ENCODE measurements at places on chromosomes 4 and X.

DNA sequence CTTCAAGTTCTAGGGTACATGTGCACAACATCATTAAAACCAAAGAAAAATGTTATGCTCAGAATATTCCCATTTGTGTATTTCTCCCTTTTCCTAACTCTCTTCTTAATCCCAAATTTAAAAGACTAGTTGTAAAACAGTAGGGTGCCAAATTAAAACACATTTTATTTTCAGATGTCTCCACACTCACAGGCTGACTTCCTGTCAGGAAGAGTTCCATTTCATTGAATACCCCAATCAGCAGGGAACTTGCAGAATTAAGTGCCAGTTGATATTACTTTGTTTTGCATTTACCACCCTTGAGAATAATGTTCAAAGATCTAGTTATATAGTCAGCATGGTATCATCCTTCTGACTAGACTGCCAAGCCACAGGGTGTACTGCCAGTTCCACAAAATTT is 207.9 kb downstream of the MAB21L2 start:
- DNase-seq: no peak

DNA sequence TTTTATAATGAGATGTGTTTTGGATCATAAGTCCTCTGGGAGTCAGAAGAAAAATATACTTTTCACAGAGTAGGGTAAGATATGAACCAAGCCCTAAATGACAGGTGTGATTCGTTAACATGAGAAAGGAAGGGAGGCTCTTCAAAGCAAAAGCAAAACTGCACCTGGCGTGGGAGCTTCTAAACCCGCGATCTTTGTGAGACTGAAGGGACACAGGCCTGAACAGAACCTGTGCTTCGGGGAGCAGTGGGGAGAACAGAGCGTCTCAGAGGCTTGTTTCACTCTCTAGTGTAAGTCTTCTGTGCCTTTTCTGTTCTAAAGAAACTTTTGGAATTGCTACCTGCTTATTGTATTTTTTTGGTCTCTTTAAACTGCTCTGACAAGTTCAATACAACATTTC is 30.2 kb upstream of the CYP4V2 start:
- no peak for DNase-seq

GRCh38 chr4:143587703-143588102 is 74.2 kb downstream of the SMARCA5 start:
- DNase-seq: no peak

DNA sequence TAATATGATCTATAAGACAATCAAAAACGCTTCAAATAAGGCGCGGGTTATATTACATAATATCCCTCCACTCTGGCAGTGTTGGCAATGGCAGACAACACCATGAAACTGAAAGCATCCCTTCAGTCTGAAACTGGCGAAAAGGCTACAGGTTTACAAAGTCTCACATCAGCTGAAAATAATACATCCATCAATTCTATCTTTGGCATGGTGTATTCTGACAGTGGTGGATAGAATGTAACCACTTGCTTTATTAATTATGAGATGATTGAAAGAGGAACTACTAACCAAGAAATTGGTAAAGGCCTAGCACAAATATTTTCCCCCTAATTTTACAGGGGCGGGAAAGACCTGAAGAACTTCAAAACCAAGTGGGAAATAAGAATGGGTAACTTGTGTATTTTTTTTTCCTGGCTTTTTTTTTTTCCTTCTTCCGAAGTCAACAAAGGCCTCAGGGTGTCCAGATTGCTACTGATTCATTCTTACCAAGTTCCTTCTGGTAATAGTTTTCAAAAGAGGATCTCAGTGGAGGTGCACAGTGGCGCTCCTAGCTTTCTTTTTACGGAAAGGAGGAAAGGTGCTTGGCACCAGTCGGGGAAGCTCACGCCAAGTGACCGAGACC is 728 bp downstream of the UBA6 start:
- no peak for DNase-seq

DNA sequence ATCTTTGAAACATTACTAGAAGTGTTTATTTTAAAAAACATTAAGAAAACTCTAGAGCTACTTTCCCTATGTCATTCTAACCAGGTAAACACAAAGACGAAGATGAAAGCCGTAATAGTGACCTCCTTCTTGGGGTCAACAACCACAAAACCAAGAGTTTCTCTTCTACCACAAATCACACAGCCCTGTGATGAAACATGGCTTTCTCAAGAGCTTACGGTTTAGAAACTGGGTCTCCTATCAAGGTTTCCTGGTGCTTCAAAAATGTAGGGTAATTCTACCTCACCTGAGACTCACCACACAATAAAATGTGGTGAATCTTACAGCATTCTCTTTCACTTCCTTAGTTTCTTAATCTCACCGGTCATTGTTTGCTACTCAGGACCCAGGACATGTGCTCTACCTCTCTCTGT is 50.9 kb downstream of the CORIN start:
- DNase-seq: no peak

GRCh38 chrX:1554469-1555210 is 17.7 kb upstream of the P2RY8 start:
- DNase-seq: peak; percentile 74

DNA sequence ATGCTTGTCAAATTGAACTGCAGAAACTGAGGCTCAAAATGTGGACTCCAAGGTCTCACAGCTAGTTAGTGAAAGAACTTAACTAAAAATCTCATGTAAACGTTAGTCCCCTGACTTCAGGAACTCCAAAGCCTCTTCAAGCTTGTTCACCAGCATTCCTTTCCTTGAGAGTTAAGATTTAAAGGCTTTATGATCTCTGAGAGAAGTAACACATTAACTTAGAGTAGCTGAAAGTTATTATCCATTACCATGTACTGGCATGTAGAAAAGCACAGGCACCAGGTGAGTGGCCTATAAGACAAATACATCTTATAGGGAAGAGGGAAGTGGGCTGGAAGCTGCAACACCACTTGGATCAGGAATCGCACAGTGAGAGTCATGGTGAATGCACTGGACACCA is 15.3 kb downstream of the PARM1 start:
- DNase-seq: no peak

DNA sequence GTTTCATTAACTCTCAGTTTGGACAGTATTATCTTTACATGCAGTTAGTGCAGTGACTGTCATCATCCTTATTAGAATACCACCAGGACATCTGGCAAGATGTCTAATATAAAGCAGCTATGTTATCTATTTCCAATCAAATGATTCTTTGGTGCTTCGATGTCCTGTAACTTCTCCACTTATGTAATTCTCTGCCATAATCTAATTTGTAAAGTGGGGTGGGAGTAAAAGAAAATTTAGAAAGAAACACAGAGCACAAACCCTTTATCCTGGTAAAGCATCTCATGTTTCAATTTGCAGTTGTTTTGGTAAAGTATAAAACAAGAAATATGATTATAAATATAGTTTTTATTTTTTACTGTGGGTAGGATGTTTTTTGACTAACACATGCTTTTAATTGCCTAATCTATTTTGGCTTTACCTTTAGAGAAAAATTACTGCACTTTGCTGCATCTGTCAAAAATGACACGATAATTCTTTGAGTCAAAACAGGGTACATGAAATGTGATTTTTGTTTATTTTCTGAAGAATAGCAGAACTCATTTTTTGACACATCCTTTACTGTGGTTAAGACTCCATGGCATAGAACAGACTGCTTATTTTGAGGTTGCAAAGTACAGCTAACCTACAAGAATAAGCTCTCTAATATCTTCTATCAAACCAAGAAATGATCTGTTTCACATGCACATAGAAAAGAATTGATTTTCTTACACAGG is 382.9 kb downstream of the RPA4 start:
- no peak for DNase-seq

GRCh38 chr4:184807256-184807655 is 18.5 kb downstream of the ACSL1 start:
- no peak for DNase-seq

- no peak for DNase-seq
These were observed 132.1 kb upstream of the SLC4A4 start for GRCh38 chr4:71206763-71207162.

- DNase-seq: no peak
These were observed 30.1 kb upstream of the MTMR1 start for GRCh38 chrX:150663073-150663472.

DNA sequence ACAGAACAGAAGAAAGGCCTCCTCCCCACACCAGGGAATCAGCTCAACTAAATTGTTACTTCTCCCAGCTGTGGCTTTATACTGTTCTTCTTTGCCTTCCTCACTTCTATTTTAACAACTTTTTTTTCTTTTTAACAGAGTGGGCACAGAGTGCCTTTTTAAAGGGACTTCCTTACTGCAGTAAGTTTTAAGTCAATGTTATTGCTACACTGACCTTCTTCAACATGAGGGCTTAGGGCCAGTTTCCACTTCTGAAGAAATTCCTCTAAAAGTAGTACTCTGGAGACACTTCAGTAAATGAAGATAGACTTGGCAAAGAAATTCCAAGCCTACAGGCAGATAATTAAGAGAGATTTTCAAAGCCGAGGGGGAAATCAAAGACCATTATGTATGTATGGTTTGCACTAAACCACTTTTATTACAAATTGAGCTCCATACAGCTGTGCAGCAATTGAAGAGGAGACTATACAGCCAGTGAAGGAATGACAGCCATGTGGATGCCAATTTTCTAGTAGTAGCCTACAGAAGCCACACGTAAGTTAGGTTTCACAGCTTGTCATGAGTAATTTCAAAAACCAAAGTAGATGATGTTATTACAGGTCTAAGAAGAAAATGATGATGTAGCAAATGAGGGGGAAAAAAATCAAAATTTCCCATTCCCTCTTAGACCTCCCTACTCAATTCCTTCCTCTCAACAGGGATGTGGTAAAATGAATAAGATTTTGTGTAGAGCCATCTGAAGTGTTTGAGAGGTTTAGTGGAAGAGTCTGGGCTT is 36.9 kb upstream of the RASGEF1B start:
- no peak for DNase-seq

DNA sequence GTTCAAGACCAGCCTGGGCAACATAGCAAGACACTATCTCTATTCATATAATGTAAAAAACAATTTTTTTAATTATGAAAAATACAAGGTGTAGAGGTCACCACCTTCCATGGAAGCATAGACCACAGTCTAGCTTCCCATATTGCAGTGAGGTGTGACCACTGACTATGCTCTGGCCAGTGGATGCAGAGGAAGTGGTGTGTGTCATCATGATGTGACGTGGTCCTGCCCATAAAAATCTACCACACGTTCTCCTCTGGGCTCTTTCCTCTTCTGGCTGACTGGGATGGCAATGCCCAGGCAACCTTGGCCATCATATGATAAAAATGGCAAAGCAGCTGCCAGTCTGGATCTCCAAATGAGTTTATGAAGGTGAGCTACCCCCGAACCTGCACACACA is 65.7 kb downstream of the RBM47 start:
- DNase-seq: no peak

GRCh38 chr4:156100651-156101050 is 147.0 kb upstream of the CTSO start:
- DNase-seq: no peak

DNA sequence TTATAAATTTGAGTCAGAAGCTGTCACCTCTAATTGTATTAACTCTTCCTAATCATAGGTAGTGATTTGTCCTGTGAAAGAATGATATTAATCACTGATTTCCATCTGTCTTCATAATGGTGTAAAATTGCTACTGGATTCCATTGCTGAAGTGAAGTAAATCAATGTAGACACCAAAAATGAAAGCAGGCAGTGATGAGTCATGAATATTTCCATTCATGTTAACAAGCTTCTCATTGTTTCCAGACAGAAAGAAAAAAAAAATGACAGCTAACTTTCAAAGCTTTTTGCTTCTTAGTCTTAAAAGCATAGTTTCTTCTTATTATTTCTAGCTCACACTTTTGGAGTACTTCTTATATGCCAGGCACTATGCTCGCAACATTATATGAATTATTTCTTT is 21.5 kb downstream of the FAM114A1 start:
- DNase-seq: no peak

- no peak for DNase-seq
These were observed 1043.3 kb downstream of the FAT4 start for GRCh38 chr4:126358041-126358440.

- no peak for DNase-seq
These were observed 32.9 kb downstream of the HOPX start for GRCh38 chr4:56648021-56648823.

DNA sequence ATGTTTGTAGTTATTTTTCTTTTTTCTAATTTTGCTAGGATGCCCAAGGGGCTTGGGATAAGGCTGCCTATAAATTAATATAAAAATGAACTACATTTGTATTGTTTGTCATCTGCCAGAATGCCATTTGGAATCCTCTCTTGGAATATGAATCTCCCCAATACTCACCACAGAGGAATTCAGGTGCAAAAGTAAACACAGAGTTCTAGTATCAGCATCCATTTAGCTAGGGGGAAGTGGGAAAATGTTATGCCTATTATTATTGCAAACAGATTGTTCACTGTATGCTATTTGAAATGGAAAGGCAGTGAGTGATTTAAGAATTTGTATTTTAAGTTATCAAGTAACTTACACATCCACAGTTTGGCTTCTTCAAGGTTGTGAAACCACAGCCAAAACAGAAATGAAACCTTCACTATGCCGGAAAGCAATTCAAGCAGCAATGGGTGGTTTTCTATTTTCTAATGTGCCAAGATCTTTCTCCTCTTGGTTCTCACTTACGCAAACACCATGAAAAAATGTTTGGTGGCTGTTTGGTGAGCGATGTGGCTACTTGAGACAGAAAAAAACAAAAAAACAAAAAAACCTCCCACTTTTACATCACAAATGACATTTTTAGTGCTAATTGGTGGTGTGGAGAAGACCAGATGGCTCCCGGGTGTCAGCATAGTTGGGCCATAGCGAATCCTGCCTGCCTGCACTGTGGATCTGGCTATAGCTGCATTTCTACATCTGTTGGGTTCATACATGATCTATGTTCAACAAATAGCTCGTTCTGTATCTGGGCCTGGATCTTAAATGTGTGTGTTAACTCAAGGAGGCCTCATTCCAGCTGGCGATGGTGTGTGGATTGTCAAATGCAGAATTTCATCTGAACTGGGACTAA is 200.8 kb upstream of the GIMD1 start:
- DNase-seq: no peak

- DNase-seq: no peak
These were observed 37.8 kb downstream of the SEPTIN6 start for GRCh38 chrX:119655125-119655524.
